Type B pancreatic cell (in vitro differentiated cells): ENCODE measurements at places on chromosomes 1 and 21. TPM values are rescaled to one million over a fixed set of nuclear protein-coding genes. Genes with fewer than 3 reads are reported as not detected.
A peak's percentile ranks its signal among the peaks of the same experiment; 100 is the strongest.

Gene KCNA3
- total RNA-seq = 0.94 and 1.9 TPM in 2 replicates

Gene VAV3
- 10.0 and 12.3 TPM in 2 replicates for total RNA-seq

Gene KRTAP10-11
- total RNA-seq = not detected in 2 replicates

Gene SLC1A7
- total RNA-seq = not detected in 2 replicates

Gene CLIC6
- total RNA-seq = 6.2 and 17.6 TPM in 2 replicates

Gene PTPRC
- total RNA-seq = not detected in 2 replicates

Gene GOLT1A
- 7.0 and 9.7 TPM in 2 replicates for total RNA-seq

Gene MAPKAPK2
- 62.3 and 63.1 TPM in 2 replicates for total RNA-seq

Gene COL8A2
- total RNA-seq = 0.14 and 2.5 TPM in 2 replicates

Gene HTR6
- total RNA-seq = not detected in 2 replicates

Gene FCRL6
- not detected in 2 replicates for total RNA-seq

Gene AMPD1
- total RNA-seq = not detected in 2 replicates

DNA sequence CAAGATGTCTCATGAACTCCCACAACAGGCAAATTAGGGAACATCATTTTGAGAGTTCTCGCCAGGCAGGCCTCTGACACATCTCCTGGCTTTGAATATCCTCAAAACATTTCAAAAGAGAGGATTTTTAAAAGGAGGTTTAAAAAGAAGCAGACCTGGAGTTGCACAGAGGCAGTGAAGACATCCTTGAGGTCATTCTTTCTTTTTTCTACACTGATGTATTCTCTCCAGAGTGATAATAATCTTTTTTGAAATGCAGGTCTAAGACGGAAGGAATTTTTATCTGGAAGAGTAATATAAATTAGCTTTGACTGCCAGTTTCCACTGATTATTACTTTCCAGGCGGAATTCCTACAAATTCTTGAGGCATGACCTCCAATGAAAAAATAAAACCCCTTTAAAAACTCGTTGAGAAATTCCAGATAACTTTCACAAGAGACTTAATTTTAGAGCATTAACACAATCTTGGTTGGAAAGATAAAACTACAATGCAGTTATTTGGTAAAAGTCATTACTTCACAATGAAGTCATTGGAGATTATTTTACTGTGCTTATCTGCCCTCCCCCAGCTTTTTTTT is 125.0 kb downstream of the LYPLAL1 start:
- no peak overlapping the region for H3K27ac ChIP-seq
- H3K4me3 ChIP-seq = no peak overlapping the region
- H3K27me3 ChIP-seq = no peaks in the 10 kb centered on the region
- peaks cover 3% of the 10 kb centered on the region for H3K36me3 ChIP-seq

GRCh38 chr1:26787706-26788514 is at the start of gene PIGV:
PIGV (plus strand) TSS chr1:26787950; CDS start chr1:26790816, 2,866 bp downstream.
- peak within 1 kb of the TSS; percentile 99 for H3K4me3 ChIP-seq
- H3K27me3 ChIP-seq = no peaks in the 10 kb centered on the region
- peak; percentile 95 for DNase-seq
- H3K27ac ChIP-seq = peak within 1 kb of the TSS; percentile 99

DNA sequence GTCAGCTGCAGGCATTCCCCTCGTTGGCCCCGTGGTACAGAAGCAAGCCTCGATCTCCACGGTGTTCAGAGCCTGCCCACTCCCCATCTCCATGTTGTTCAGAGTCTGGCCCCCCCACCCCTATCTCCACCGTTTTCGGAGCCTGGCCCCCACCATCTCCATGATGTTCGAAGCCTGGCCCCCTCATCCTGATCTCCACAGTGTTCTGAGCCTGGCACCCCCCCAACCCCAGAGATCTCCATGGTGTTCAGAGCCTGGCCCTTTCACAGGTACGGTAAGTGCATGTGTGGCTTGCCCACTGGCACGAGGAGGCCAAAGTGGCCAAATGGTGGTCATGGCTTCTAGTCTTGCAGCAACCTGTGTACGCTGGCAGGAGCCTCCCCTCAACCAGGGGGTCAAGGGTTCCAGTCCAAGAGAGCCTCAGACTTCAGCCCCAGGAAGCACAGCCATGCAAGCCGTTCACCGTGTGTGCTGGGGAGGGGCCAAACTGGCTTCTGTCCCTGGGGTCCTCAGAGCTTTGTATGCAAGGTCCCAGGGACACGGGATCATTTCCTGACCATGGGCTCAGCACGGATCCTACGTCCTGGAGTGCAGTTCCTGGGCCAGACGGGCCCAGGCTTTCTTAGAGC is 13.3 kb upstream of the PCBP3 start:
- no peak overlapping the region for H3K27ac ChIP-seq
- no peak overlapping the region for H3K4me3 ChIP-seq
- H3K4me1 ChIP-seq = no peaks in the 10 kb centered on the region
- H3K36me3 ChIP-seq = no peaks in the 10 kb centered on the region
- peaks cover 19% of the 10 kb centered on the region for H3K27me3 ChIP-seq

DNA sequence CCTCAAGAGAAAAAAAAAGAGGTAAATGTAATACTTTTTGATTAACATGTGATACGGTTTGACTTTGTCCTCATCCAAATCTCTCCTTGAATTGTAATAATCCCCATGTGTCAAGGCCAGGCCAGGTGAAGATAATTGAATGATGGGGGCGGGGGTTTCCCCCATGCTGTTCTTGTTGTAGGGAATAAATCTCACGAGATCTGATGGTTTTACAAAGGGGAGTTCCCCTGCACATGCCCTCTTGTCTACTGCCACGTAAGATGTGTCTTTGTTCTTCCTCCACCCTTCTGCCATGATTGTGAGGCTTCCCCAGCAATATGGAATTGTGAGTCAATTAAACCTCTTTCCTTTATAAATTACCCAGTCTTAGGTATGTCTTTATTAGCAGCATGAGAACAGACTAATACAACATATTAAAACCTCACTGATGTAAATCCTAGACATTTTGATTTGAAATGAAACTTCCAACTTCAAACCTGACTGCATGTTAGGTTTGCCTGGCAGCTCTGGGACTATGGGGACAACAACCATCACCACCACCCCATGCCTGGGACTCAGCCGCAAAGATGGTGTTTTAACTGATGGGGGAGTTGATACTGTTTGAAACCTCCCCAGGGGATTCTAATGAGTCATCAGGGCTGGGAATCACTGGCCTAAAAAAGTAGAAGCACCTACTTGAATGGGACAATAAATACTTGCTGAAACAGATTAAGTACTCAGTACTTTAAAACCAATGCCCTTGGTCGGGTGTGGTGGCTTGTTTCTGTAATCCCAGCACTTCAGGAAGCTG is 32.8 kb upstream of the BACH1 start:
- H3K27ac ChIP-seq = no peak overlapping the region
- no peaks in the 10 kb centered on the region for H3K27me3 ChIP-seq
- no peaks in the 10 kb centered on the region for H3K36me3 ChIP-seq
- no peak for DNase-seq

GRCh38 chr1:88801575-88802208 is 89.7 kb downstream of the GTF2B start:
- no peaks in the 10 kb centered on the region for H3K27me3 ChIP-seq
- H3K4me3 ChIP-seq = no peak overlapping the region
- H3K27ac ChIP-seq = peak overlapping the region; percentile 85

GRCh38 chr1:68955424-68955823 is 458.5 kb upstream of the DEPDC1 start:
- no peak overlapping the region for H3K27ac ChIP-seq
- H3K36me3 ChIP-seq = no peaks in the 10 kb centered on the region
- no peaks in the 10 kb centered on the region for H3K27me3 ChIP-seq

- no peak overlapping the region for H3K27ac ChIP-seq
- DNase-seq = no peak
- H3K4me1 ChIP-seq = peaks cover 17% of the 10 kb centered on the region
- H3K36me3 ChIP-seq = no peaks in the 10 kb centered on the region
- no peaks in the 10 kb centered on the region for H3K27me3 ChIP-seq
These were observed 173.1 kb downstream of the LMO4 start for GRCh38 chr1:87501738-87502137.

- peak overlapping the region; percentile 32 for H3K4me3 ChIP-seq
- peak overlapping the region; percentile 48 for H3K27ac ChIP-seq
These were observed 62.9 kb upstream of the ATP1A1 start for GRCh38 chr1:116310180-116310579.

GRCh38 chr1:199075792-199076191 is 437.0 kb downstream of the PTPRC start:
- no peak overlapping the region for H3K27ac ChIP-seq
- H3K4me1 ChIP-seq = no peaks in the 10 kb centered on the region

GRCh38 chr1:32886004-32886827 is at the start of gene HPCA:
HPCA (plus strand) TSS chr1:32886491; CDS start chr1:32888899, 2,408 bp downstream.
- H3K4me1 ChIP-seq = peaks cover 14% of the 10 kb centered on the region
- no peaks in the 10 kb centered on the region for H3K36me3 ChIP-seq
- DNase-seq = peak; percentile 84
- H3K27me3 ChIP-seq = peaks cover 67% of the 10 kb centered on the region

DNA sequence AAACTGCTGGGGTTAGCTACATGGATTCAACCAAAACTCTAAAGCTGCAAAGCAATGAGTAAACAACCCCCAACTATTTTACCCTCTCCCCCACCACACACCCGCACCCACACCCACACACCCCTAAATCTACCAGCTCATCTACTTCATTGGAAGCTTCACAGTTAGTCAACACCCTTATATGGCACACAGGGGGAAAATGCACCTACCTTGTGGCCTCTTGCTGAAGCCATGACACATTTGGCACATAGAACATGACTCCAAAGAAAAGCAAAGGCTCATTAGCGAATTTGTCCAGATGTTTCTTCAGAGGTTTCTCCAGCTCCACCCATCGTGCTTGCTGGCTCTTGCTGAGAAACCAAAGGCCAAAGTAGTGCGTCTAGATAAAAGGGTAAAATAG is 99.8 kb downstream of the PTPN14 start:
- no peak overlapping the region for H3K4me3 ChIP-seq
- H3K27me3 ChIP-seq = no peaks in the 10 kb centered on the region
- H3K27ac ChIP-seq = no peak overlapping the region
- peaks cover 12% of the 10 kb centered on the region for H3K36me3 ChIP-seq

DNA sequence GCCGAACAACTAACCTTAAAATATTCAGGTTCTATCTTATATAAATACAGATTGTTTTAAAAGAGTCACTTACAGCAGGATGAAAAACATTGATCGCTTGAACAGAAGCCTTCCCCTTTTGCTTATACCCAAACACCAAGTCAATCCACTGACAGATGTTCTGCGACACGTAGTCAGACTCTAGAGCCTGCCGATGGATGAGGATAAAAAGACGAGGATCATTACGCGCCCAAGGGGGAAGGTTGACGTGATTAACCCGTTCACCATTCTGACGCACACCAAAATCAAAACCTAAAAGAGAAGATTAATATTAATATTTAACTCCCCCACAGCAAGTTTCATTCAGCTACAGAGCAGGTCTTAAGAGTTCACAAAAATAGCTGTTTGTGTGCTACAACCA is 59.4 kb upstream of the GNG4 start:
- H3K27me3 ChIP-seq = no peaks in the 10 kb centered on the region
- H3K27ac ChIP-seq = no peak overlapping the region
- H3K4me1 ChIP-seq = peaks cover 18% of the 10 kb centered on the region
- no peak overlapping the region for H3K4me3 ChIP-seq
- peaks cover 4% of the 10 kb centered on the region for H3K36me3 ChIP-seq

- no peak for DNase-seq
- peaks cover 11% of the 10 kb centered on the region for H3K36me3 ChIP-seq
- no peaks in the 10 kb centered on the region for H3K27me3 ChIP-seq
- H3K4me3 ChIP-seq = peak overlapping the region; percentile 63
- peak overlapping the region; percentile 64 for H3K27ac ChIP-seq
These were observed 8.0 kb downstream of the PLXNA2 start for GRCh38 chr1:208235982-208236761.

- H3K36me3 ChIP-seq = no peaks in the 10 kb centered on the region
- H3K27me3 ChIP-seq = no peaks in the 10 kb centered on the region
- peak overlapping the region; percentile 66 for H3K27ac ChIP-seq
- H3K4me1 ChIP-seq = peaks cover 9% of the 10 kb centered on the region
These were observed 5.8 kb upstream of the VWA1 start for GRCh38 chr1:1429671-1430073.

GRCh38 chr21:39196838-39197237 is 13.6 kb upstream of the PSMG1 start:
- no peak overlapping the region for H3K4me3 ChIP-seq
- DNase-seq = no peak
- peaks cover 33% of the 10 kb centered on the region for H3K36me3 ChIP-seq
- no peaks in the 10 kb centered on the region for H3K27me3 ChIP-seq

DNA sequence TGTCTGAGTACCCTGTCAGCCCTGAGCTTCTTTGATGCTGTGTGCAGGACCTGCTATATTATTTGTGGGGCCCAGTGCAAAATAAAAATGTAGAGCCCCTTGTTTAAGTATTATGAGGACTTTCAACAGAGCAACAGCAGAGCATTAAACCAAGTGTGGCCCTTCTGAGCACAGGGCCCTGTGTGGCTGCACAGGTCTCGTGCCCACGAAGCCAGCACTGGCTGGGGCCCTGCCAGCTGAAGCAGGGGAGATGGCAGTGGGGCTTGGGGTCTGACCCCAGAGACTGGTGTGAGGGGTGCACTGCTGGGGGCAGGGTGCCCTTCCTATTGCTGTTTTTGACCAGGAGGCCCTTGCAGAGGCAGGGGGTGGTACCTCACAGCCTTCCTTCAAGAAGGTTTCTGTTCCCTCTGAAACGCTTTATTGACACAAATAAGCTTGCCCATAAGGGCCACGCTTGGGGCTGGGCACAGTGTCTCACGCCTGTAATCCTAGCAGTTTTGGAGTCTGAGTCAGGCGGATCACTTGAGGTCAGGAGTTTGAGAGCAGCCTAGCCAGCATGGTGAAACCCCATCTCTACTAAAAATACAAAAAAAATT is 2.2 kb upstream of the SEMA4A start:
- DNase-seq = no peak
- H3K4me1 ChIP-seq = peaks cover 26% of the 10 kb centered on the region
- H3K27me3 ChIP-seq = peaks cover 18% of the 10 kb centered on the region
- no peak overlapping the region for H3K27ac ChIP-seq
- no peak overlapping the region for H3K4me3 ChIP-seq

- H3K4me3 ChIP-seq = no peak overlapping the region
- no peaks in the 10 kb centered on the region for H3K27me3 ChIP-seq
- DNase-seq = no peak
- H3K36me3 ChIP-seq = peaks cover 42% of the 10 kb centered on the region
- H3K4me1 ChIP-seq = peaks cover 12% of the 10 kb centered on the region
- H3K27ac ChIP-seq = peak overlapping the region; percentile 2
These were observed 44.3 kb downstream of the ARID1A start for GRCh38 chr1:26740023-26740634.

DNA sequence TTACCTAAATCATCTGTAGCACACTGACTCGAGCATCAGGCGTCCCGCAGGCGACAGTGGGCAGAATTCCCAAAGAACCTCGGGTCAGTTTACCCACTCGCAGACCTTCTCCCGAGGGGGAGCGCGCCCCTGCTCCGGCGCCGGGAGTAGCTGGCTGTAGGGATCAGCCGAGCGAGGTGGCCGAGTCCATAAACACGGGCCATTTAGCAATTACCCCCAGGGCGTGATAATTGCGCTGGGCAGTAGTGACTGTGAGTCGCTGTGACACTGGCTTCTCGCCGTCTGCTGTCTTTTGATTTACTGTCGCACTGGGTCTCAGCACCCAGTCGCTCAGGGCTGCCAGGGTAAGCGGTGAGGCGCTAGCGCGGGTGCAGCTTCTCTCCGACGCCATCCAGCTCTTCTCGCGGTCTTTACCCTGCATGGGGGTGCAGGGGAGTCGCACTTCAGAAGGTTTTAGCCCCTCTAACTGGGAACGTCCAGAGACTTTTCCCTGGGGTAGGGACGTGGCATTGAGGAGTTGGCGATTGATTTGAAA is 16.2 kb downstream of the HLX start:
- H3K4me1 ChIP-seq = peaks cover 3% of the 10 kb centered on the region
- peaks cover 98% of the 10 kb centered on the region for H3K27me3 ChIP-seq
- H3K27ac ChIP-seq = no peak overlapping the region
